Fibroblast of lung (primary cell): ENCODE measurements at places on chromosomes 12 and 14. TPM values are rescaled to one million over a fixed set of nuclear protein-coding genes. Genes with fewer than 3 reads are reported as not detected.

The NRXN3 gene
- 0.51 and 0.83 TPM in 2 replicates for total RNA-seq

The DEGS2 gene
- total RNA-seq: under 0.01 and 0.26 TPM in 2 replicates

The KRT82 gene
- not detected in 2 replicates for total RNA-seq

The AMDHD1 gene
- total RNA-seq: under 0.01 and 0.33 TPM in 2 replicates

The PLEKHD1 gene
- total RNA-seq: under 0.01 TPM in 2 replicates

The PLBD1 gene
- total RNA-seq: 5.1 and 5.4 TPM in 2 replicates
